ENCODE measurements at places on chromosomes 5 and 9. TPM values are rescaled to one million over a fixed set of nuclear protein-coding genes. Genes with fewer than 3 reads are reported as not detected.

- no peak for DNase-seq
Observed at GRCh38 chr5:143054480-143054941, 284.3 kb downstream of the ARHGAP26 start.

TIFAB gene
- 0.35 TPM for polyA plus RNA-seq

- no peak for DNase-seq
Observed at GRCh38 chr5:54388811-54389210, 66.7 kb upstream of the HSPB3 start.

SLC6A3 gene
- polyA plus RNA-seq = not detected

DNA sequence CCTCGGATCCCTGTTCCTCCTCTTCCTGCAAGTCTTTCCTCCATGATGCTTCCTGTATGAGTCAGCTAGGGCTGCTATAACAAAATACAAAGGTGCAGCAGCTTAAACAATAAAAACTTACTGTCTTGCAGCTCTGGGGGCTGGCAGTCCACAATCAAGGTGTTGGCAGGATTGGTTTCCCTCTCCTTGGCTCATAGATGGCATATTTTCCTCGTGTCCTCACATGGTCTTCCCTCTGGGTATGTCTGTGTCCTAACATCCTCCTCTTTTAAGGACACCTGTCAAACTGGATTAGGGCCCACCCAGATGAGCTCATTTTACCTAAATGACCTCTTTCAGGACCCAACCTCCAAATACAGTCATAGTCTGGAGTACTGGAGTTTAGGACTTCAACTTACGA, 117.5 kb downstream of the MED10 start:
- DNase-seq = no peak

GRCh38 chr9:103988821-103989220, 105.3 kb upstream of the SMC2 start:
- peak; percentile 2 for DNase-seq

F2RL2 gene
- 0.25 TPM for polyA plus RNA-seq

- DNase-seq = no peak
Observed at GRCh38 chr9:90556897-90557675, 85.5 kb downstream of the DIRAS2 start.

CDH9 gene
- polyA plus RNA-seq = not detected

- DNase-seq = no peak
Observed at GRCh38 chr5:69364850-69365249, 4.5 kb downstream of the AK6 start.

NTNG2 gene
- polyA plus RNA-seq = 0.28 TPM

DNA sequence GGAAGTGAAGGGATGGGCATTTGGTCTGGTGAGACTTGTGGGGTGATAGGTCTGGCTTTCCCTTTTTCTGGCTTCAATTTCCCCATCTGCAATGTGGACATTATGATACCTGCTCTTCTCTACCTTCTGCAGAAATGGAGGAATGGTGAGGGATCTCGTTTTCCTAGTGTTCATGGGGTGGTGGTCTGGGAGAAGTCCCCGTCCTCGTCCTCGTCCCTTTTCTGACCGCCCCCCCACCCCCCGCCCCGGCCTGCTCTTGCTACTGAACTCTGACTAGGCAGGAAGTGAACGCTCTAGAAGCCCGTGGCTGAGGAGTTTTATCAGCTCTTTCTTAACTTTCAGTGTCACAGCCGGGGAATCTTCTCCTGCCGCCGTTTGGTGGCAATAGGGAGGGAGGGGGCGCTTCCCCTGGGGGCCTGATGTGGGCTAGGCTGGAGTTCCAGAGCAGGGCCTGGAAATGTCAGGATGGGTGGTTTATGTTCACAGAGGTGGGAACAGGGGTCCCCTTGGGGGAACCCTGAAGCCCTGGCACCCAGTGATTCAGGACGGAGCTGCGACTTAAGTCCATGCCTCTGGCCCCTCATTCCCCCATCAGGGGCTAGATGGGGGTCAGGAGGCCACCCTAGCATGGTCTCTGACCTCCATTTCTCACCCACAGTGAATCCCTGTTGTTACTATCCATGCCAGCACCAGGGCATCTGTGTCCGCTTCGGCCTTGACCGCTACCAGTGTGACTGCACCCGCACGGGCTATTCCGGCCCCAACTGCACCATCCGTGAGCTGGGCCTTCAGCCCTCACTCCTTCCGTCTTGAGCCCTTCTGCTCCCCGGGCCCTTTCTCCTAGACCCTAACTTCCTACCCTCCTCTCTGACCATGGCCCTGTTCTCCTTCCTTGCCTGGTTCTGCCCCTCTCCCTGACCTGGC, 6.7 kb downstream of the PTGS1 start:
- no peak for DNase-seq

DNA sequence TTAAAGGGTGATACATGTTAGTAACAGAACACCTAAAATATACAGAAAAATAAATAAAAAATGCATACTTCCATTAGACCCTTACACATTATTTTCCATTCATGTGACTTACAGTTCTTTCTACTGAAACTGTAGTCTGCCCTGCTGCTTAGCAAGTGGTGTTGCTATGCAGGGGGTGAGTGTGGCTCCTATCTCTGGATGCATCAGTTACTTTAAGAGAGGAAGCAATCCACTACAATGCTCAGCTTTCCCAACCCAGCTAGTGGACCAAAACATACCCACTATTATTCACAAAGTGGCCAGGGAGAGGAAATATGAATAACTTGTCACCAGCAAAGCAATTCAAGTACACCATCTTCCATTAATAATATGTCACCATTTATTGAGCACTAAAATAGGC, 121.8 kb downstream of the DOCK2 start:
- DNase-seq = no peak

- DNase-seq = no peak
Observed at GRCh38 chr9:72627147-72627546, 105.7 kb downstream of the TMC1 start.

- DNase-seq = no peak
Observed at GRCh38 chr5:136399527-136399926, 34.2 kb upstream of the TRPC7 start.

DNA sequence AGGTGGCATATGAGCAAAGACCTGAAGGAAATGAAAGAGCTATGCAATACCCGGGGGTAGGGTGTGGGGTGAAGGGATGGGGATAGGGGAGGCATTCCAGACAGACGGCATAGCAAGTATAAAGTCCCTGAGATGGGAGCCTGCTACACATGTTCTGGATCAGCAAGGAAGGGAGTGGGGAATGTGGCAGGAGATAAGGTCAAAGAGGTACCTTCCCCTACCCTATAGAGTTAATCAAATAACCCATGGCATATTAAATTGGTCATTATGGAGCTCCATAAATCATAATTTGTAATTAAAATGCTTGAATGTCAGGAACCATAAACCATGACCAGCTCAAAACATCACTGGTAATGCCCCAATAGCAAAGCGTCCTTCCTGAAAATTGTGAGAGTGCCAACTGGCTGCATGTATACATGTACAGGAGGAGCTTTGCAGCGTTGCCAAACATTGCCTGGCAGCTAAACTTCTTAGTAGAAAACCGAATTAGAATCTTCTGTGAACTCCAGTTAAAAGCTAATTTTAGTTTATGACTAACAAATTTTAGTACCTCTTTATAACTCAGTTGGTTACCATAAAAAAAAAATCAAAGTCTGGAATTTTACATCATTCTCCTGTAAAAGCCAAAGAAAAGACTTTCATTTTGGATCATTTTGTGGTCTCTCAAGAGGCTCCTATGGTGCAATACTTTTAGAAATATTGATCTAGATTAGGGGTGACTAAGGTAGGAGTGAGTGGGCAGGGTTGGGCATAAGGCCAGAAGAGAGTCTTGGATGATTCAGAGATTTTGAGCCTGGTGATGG, 4.7 kb downstream of the DNAI1 start:
- no peak for DNase-seq

GRCh38 chr5:61084658-61085057, 77.6 kb downstream of the SMIM15 start:
- no peak for DNase-seq

CCNH gene
- 24.3 TPM for polyA plus RNA-seq

DNA sequence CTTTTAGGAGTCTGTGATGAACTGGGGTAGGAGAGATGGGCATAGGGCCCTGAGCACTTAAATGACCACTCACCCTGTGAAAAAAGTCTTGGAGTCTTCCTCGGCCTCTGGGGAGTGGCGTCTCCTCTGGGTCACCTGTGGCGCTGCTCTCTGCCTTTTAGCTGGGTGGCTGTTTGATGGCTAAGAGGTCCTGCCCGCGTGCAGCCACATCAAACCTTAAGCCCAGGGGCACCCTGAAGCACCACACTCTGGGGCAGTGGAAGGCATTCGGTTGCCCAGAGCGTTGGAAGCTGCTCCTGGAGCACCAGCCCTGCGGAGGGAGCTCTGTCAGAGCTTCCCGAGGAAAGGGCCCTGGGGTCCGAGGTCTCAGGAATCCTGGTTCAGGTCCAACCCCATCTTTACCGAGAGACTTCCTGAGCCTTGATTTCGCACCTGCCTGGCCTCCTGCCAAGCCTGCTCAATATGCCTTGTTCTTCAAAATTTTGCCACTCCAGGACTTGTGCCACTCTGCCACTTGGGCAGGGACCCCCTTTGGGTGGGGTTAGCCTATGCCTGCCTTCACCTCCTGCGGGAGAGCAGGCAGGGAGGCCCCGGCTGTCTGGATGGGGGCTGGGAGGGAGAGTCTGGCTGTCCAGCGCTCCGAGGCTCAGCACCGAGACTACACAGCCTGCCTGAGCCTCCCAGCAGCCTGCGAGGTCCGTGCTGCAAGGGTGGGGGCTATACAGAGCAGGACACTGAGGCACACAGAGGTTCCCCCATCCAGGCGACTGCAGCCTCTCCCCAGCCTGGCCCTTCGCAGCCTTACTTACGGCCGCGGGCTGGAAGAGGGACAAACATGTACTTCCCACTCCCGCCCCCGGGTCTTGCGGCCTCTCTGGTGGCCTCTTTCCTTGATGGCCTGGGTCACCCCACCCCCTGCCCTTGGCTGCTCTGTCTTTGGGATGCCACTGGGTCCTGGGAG, 63.4 kb upstream of the RNU6ATAC start:
- no peak for DNase-seq

SLC6A18 gene
- polyA plus RNA-seq = not detected

VAV2 gene
- polyA plus RNA-seq = 17.3 TPM

- peak; percentile 30 for DNase-seq
Observed at GRCh38 chr5:162209005-162209605, 141.5 kb downstream of the GABRG2 start.

GRCh38 chr9:98362624-98363252, 107.3 kb upstream of the TBC1D2 start:
- DNase-seq = no peak

DNA sequence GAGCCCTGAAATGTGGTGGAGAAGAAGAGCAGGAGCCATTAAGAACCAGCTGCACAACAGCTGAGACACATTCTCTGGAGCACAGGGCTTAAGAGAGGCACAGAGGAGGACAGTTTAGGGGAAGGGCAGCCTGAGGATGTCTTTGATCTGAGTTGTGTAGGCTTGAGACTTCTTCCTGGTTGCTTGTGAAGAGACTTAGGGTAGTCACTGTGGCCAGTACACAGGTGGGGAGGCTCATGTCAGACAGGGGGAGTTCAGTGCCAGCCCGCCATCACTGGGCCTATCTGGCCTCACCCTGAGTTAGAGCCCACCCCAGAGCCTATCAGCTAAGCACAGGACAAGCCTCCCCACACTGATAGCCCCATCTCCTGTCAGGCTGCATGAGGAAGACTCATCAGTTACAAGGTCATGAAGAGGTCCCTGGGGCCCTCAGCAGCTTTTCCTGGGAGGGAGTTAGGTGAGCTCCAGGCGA, 19.8 kb downstream of the SLC22A4 start:
- DNase-seq = no peak

- DNase-seq = no peak
Observed at GRCh38 chr5:150288791-150289190, 782 bp downstream of the CAMK2A start.

DNA sequence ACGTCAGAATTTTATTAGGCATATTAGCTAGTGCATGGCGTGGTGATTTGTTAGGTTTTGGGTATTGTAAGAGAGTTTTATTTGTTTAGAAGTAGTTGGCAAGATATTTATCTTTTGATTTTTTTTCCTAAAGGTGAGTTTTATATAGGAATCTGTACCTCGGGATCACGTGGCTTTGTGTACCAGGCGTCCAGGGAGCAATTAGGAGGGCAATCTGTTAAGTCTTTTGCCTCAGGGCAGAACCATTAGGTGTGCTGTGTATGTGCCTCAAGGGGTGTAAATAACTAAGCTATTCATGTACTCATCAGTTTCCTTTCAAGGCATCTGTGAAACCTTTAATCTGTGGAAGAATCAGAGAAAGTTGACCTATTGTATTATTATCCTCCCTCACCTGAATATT, 39.4 kb downstream of the ZSWIM6 start:
- no peak for DNase-seq

- peak; percentile 81 for DNase-seq
Observed at GRCh38 chr9:125407974-125408900, 146.6 kb downstream of the GAPVD1 start.

- DNase-seq = peak; percentile 37
Observed at GRCh38 chr5:34598177-34598794, 57.8 kb upstream of the RAI14 start.

- DNase-seq = no peak
Observed at GRCh38 chr5:16855898-16856297, 80.2 kb downstream of the MYO10 start.

GRCh38 chr9:114500697-114501292, 4.5 kb downstream of the WHRN start:
- no peak for DNase-seq

DDX41 gene
- polyA plus RNA-seq = 45.8 TPM

ZBED3 gene
- polyA plus RNA-seq = 7.4 TPM

SLC46A2 gene
- polyA plus RNA-seq = 0.18 TPM

DNA sequence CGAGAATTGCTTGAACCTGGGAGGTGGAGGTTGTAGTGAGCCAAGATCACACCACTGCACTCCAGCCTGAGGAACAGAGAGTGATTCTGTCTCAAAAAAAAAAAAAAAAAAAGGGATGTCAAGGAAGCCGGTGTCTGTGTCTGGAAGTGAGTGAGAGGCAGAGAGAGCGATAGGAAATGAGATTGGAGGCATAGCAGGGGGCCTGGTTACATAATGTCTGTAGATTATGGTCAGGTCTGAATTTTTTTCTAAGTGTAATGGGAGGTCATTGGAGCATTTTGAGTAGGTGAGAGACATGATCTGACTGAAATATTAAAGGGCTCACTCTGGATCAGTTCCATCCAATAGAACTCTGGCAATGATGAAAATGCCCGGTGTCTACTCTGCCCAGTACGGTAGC, 40.4 kb upstream of the CTNNA1 start:
- no peak for DNase-seq

- no peak for DNase-seq
Observed at GRCh38 chr9:88835038-88835466, 156.2 kb upstream of the S1PR3 start.

PDCD1LG2 gene
- polyA plus RNA-seq = 1.5 TPM

CD274 gene
- 1.5 TPM for polyA plus RNA-seq

IL13 gene
- polyA plus RNA-seq = not detected

LIFR gene
- 48.9 TPM for polyA plus RNA-seq

DNA sequence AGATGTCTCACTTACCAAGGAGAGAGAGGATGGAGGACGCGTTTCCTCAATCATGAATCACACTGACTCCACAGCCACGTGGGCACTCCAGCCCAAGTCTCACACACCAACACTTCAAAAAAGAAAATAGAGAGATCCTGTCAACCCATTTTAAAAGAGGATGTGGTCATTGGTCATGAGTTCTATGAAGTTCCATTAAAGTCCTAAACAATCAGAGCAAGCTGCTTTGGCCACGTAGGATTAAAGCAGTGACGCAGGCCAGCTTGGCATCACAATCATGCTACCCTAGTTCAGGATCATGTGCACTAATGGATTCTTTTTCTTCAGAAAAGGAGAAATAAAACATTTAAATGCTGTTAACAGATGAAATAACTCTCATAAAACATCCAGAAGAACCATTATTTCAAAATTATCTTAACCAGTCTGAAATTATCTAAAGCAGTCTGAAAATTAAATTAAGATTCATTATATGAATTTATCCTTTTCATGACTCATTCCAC, 108.1 kb downstream of the SEMA5A start:
- DNase-seq = no peak

- DNase-seq = no peak
Observed at GRCh38 chr9:130254747-130255630, 10.6 kb upstream of the HMCN2 start.

SPINK4 gene
- polyA plus RNA-seq = 0.52 TPM

QSOX2 gene
- 8.3 TPM for polyA plus RNA-seq

All from hindlimb muscle (tissue), 1 donor.